ENCODE measurements at places on chromosomes 7 and 10.
A peak's percentile ranks its signal among the peaks of the same experiment; 100 is the strongest.

DNA sequence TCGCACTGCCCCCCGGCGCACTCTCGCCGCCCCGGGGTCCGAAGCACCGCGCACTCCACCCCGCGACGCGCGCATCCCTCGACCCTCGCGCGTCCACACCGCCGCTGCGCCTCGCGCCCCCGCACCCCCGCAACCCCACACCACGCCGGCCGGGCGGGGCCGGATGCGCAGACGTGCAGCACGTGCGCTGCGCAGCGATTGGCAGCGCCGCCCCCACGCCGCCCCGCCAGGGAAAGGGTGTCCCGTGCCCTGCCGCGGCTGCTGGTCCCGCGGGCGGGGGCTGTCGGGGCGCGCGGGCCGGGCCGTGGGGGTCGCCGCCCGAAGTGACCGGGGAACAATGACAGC, 53.7 kb upstream of the KDM7A start:
- peak; percentile 76 for DNase-seq

DNA sequence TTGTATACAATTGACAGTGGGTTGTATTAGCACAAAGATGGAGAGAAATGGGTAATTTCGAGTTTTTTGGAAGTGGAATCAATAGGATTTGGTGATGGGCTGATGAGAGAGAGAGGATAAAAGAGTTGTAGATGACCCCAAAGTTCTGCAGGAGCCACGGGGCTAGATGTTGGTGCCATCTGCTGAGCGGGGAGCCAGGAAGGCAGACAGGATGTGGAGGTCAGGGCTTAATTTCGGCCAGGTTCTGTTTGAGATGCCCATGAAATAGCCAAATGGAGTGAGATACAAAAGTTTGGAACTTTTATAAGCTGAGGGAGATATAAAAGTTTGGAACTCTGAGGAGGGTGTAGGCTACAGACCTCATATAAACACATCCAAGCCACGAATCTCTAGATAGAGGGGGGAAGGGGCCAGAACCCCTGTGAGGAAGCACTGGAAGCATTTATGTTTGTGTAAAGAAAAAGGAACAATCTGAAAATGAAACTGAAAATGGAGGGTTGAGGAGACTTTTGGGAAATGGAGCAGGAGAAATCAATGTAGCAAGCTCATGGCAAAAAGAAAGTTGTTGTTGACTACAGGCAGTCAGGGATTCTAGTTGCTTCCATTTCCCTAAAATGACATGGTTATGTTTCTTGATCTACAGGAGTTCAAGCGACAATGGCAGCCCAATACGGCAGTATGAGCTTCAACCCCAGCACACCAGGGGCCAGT, 2.2 kb downstream of the GIMAP4 start:
- no peak for DNase-seq

- no peak for DNase-seq
Measured at GRCh38 chr7:138738114-138738513, 37.0 kb upstream of the SVOPL start.

DNA sequence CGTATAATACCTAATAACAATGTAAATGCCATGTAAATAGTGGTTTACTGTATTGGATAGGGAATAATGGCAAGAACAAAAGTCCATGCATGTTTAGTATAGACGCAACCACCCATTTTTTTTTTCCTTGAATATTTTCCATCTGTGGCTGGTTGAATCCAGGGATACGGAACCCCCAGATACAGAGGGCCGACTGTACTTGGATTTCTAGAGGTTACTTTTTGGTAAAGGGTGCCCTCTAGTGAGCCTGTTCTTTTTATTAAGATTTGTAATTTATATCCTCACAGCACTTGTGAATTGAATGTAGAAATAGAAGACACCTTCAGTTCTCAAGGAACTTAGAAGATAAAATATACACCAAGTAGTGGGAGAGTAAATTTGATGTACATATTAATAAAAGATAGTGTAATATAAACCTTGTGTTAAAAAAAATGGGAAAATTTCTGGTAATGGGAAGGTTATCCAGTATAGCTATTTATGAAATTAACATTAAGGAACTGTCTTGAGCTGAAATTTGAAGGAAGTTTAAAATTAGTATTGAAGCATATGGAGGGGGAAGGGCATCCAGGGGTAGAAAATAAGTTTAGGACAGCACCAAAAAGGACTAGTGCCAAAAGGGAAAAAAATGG, 32.0 kb downstream of the EXOC6 start:
- no peak for DNase-seq

DNA sequence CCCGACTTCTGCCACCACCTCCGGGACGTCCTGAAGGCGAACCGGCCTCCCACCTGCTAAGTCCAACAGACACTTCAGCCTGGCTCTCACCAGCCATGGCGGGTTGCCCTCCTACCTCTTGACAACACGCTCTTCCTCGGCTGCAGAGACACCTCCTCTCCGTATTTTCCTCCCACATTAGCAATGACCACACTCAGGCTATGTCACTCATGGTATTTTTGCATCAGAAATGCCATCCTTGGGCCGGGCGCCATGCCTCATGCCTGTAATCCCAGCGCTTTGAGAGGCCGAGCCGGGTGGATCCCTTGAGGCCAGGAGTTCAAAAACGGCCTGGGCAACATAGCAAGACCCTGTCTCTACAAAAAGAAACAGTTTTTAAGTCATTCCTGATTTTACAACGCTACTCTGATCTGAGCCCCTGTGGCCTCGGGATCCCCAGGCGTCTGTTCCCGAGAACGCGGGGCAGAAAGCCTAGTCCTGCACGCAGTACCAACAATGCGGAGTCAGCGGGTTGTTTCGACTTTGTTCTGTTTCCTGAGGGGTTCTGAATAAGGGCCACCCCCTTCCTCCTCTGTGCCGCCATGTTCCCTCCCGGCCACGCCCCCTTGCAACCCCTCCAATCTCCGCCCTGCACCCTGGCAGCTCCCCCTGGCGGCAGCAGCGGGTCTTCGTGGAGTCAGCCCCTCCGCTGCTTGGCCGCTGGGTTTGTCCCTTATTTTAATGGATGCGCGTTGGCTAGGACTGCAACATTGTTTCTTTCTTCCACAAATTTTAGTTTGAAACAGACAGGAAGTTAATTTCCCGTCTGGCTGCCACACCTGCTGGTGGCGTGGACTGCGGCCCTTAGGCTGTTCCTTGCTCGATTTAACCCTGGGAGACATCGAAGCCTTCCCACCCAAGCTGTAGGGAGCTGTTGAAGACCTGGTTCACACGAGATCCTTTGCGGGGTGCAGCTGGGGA, 9.7 kb upstream of the ZFAND2A start:
- peak; percentile 38 for DNase-seq

- DNase-seq: no peak
Measured at GRCh38 chr7:11625669-11626068, 206.3 kb downstream of the THSD7A start.

GRCh38 chr10:34764472-34764946, 50.6 kb downstream of the PARD3 start:
- no peak for DNase-seq
